Activated naive CD4-positive, alpha-beta T cell treated with Interleukin-2 at 50 U/mL for 16 hours (primary cell): ENCODE measurements at places on chromosomes 11 and 22.
A peak's percentile ranks its signal among the peaks of the same experiment; 100 is the strongest.

DNA sequence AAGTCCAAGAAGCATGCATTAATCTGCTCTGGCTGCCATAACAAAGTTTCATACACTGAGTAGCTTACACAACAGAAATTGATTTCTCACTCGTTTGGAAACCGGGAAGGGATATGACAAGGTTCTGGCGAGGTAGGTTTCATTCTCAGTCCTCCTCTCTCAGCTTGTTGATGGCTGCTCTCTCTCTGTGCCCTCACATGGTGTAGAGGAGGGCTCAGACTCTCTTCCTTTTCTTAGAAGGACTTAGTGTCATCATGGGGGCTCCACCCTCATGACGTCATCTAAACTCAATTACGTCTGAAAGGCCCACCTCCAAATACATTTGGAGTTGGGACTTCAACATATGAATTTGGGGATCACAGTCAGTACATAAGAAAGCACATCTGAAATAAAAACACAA is 18.6 kb downstream of the GLYATL1 start:
- no peak for DNase-seq

DNA sequence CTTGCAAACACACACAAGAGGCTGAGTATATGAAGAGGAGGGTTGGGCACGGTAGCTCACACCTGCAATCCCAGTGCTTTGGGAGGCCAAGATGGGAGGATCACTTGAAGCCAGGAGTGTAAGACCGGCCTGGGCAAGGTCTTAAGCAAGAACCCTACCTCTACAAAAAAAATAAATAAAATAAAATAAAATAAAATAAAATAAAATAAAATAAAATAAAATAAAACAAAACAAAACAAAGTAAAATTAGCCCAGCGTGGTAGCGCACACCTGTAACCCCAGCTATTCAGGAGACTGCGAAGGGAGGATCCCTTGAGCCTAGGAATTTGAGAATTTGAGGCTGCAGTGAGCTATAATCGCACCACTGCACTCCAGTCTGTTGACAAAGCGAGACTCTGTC is 337.9 kb downstream of the SHANK2 start:
- no peak for DNase-seq

DNA sequence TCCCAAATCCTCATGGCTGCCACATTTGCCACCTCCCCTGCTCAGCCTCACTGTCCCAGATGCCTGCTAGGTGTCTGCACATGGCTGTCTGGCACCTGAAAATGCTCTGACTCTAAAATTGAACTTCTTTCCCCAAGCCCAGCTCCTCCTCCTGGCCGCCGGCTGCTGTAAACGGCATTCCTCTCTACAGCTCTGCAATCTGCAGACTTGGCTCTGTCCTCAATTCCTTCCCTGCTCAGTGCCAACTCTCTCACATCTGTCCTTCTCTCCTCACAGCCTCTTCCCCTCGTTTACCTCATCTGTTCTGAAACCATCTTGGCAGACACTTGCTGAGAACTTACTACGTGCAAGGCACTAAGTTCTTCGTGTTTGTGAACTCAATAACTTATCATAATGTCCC is 169.4 kb upstream of the SYT13 start:
- no peak for DNase-seq

- DNase-seq = no peak
Measured at GRCh38 chr11:123076484-123076883, 14.5 kb upstream of the HSPA8 start.

- DNase-seq = no peak
Measured at GRCh38 chr11:117523680-117524079, 196.0 kb downstream of the CEP164 start.

GRCh38 chr22:34946339-34946985 is 119.5 kb upstream of the ISX start:
- no peak for DNase-seq

GRCh38 chr11:110526323-110526722 is 96.6 kb downstream of the FDX1 start:
- no peak for DNase-seq

DNA sequence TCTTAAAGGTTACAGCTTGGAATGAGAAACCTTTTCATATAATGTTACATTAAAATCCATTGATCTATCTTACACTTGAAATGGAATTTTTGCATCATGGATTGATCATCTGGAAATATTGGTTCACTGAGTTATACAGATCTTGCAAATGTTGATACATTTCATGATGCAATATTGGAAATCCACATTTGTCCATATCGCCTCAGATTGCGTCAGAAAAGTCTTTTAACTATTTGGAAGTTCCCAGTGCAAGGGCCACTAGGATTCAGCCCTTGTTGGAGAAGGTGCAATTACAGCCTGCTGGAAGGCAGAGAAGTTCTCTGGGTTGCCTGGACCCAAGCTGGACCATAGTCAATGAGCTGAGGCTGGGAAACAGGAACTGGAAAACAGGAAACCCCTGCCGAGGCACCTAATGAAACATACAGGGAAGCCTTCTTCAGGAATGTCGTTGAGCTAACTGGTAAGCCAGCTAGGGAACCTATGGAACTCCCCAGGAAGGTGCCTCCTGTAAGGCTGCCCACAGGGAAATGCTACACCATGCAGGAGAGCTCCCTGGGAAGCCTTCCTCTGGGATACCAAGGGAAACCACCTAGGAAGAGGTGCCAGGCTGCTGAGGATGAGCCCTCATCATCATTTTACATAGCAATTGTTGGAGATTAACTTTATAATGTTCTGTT is 600.4 kb upstream of the CADM1 start:
- DNase-seq = no peak

- DNase-seq = no peak
Measured at GRCh38 chr11:65611028-65611757, 2.8 kb downstream of the MAP3K11 start.

DNA sequence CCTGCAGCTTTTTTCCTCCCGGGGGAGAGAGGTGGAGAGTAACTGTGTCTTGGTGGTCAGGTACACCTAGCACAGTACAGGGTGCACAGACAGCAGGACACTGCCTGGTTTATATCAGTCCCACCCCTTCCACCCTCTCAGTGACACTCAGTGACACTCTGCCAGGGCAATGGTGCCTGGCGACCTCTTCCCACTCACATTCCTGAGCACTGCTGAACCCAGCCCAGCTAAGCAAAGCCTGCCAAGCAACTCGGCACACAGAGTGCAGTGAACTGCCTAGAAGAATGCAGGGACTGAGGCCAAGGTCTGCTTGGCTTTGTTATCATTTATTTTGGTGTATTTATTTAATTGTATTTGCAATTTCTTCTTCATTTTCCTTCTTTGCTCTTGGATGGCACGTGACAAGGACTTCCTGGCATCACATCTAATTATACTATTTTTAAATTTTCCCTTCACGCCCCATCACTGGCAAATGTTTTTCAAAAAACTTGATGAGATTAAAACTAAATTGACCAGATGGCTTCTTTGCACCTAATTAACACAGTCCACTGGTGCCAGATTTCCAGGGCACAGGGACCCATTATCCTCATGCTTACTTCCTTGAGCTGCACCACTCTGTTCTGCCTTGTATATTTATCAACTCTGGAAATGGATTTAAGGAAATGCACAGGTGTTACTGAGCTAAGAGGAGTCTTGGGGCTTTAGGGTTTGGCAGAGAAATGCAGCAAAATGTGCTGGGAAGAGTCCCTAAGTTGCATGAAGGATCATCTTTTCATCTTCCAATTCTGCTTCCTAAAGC is 205.6 kb downstream of the ADAMTS15 start:
- DNase-seq = no peak

GRCh38 chr11:64235437-64236161 is 1.2 kb downstream of the VEGFB start:
- no peak for DNase-seq

- DNase-seq = no peak
Measured at GRCh38 chr11:7050191-7050590, 29.9 kb downstream of the NLRP14 start.

GRCh38 chr22:25508161-25508560 is 56.3 kb upstream of the GRK3 start:
- no peak for DNase-seq

DNA sequence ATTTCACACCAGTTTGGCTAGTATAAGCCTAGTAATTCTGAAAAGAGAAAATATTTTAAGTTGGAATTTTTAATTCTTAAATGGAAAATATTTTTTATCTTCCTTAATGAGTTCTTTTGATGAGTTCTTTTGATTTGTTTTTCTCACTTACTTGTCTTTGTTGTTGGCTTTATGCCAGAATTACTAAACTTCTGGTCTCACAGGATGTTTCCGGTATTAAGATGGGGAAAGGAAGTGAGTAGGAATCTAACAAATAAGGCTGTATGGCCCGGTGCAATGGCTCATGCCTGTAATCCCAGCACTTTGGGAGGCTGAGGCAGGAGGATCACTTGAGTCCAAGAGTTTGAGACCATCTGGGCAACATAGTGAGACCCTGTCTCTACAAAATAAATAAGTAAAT is 106.4 kb downstream of the ARHGAP42 start:
- DNase-seq = no peak

DNA sequence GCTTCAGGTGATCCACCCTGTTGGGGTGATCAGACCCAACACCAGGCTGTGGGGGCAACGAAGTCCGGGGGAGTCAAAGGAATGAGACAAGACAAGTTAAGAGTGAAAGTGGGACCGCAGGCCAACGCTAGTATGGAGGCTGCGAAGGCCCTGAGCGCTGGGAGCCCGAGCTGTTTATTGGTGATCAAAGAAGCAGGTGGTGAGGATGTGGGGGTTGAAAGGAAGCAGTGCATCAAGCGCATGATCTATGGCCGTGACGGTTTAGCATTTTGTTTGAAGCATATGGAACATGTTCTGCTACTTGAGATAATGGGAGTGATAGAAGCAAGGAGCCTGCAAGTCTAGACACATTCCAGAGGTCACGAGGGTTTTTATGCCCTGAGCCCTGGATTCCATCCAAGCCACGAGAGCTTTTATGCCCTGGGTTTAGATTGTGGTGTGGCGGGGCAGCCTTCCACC is 49.5 kb downstream of the MCHR1 start:
- DNase-seq = peak; percentile 55

GRCh38 chr22:22710719-22711531 is 66.5 kb downstream of the GGTLC2 start:
- peak; percentile 79 for DNase-seq

GRCh38 chr22:38479096-38479837 is 11.4 kb downstream of the KDELR3 start:
- no peak for DNase-seq

GRCh38 chr22:46846150-46846831 is 83.8 kb downstream of the TBC1D22A start:
- DNase-seq = peak; percentile 10

GRCh38 chr22:33591946-33592345 is 328.3 kb downstream of the LARGE1 start:
- DNase-seq = no peak

GRCh38 chr11:130815097-130815802 is 101.0 kb downstream of the SNX19 start:
- DNase-seq = no peak

DNA sequence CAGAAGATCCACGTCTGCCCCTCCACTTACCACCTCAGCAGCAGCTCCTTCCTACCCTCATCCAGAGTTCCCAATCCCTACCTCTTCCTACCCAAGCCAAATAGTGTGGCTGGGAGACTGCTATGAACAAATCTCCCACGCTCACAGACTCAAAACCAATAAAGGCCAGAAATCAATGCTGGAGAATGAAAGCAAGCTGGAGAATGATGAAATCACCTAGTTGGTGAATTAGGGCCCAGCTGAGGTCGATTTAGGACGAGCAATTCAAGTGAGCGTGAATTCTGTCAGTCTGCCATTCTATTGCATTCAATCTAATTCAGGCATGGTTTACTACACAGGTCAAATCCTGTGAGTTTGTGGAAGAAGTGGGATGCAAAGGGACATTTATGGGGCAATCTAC is 22.5 kb downstream of the COMMD9 start:
- no peak for DNase-seq

DNA sequence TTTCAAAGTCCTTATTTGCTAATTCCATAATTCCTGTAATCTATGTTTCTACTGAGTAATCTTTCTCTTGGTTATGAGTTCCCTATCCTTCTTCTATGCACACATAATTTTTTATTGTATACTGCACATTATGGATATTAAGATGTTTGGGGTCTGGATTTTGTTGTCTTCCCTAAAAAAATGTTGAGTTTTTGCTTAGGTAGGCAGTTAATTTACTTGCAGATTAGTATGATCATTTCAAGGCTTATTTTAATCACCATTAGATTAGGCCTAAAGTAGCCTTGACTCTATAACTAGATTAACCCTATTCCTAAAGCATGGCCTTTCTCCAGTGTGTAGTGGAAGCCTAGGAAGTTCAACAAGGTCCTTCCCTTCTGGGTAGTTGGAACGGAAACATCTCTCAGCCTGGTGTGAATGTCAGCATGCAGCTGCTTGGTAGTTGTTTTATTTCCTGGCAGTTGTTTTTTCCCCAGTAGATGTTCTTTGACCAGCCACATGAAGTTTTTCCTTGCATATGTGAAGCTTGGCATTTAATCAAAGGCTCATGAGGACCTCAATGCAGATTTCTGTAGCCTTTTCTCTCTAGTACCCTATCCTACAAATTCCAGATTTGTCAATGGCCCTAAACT is 419.3 kb upstream of the NARS2 start:
- DNase-seq = no peak

- DNase-seq = no peak
Measured at GRCh38 chr11:122179961-122180834, 64.2 kb upstream of the BLID start.

DNA sequence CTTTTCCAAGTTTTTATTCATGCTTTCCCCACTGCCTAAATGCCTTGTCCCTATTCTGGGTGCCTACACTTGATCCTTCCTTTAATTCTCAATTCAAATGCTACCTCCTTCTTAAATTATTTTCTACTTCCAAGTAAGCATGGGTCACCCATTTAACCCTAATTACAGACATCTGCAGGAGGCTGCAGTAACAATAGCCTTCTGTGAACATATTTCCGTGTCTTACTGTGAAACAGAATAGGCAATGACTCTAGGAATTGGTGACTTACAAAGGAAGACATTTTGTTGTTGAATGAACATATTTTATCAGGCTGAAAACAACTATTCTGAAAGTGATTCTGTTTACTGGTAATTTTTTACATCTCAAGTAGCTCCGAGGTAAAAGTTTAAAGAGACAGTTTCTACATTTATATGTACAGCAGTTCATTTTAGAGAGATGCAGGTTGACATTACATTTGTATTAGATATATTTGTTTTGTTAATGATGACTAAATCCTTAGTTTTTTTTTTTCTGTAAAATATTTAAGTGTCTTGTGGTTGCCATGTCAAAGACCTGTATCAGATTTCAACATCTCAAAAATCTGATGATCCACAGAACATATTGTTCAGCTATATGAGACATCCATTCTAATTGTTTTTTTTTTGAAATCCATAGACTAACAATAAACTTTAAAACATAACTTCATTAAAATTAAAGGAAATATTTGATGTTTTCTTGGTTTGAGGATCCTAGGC is 316.8 kb downstream of the CASP12 start:
- no peak for DNase-seq
